ENCODE measurements at places on chromosomes 1 and 21.
A peak's percentile ranks its signal among the peaks of the same experiment; 100 is the strongest.

GRCh38 chr1:209720826-209721225 is 16.2 kb downstream of the HSD11B1 start:
- H3K4me3 ChIP-seq = no peak overlapping the region
- H3K27me3 ChIP-seq = no peaks in the 10 kb centered on the region
- peaks cover 8% of the 10 kb centered on the region for H3K36me3 ChIP-seq
- no peak overlapping the region for H3K27ac ChIP-seq

DNA sequence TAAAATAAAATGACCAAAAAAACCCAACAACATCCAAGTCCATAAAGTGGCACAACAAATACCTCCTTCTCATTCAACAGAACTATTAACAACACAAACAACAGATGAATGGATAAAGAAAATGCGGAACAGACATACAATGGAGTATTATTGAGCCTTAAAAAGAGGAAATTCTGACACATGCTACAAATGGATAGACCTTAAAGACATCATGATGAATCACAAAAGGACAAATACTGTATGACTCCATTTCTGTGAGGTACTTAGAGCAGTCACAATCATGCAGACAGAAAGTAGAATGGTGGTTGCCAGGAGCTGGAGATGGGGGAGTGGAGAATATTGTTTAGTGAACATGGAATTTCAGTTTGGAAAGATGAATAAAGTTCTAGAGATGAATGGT is 42.6 kb downstream of the EYA3 start:
- H3K27me3 ChIP-seq = no peaks in the 10 kb centered on the region
- H3K27ac ChIP-seq = no peak overlapping the region
- H3K36me3 ChIP-seq = peaks cover 13% of the 10 kb centered on the region

DNA sequence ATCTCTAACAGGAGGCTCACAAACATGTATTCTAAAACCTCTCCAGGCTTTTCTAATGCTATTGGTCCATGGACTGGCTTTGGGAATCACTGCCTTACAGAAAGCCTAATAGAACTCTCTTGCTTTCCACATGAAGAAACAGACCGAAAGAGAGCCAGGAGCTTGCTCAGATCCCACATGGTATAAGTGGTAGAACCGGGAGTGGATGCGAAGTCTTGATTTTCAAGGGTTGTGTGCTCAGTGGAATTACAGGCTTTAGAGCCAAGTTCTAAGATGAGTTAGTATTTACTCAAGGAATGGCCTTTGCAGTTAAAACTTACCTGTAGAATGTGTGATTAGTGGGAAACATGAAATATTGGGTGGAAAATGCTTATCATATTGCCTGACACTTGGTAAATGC is 54.3 kb upstream of the HSD17B7 start:
- no peak for DNase-seq
- peaks cover 2% of the 10 kb centered on the region for H3K36me3 ChIP-seq
- peaks cover 26% of the 10 kb centered on the region for H3K27me3 ChIP-seq
- H3K27ac ChIP-seq = no peak overlapping the region
- no peaks in the 10 kb centered on the region for H3K4me1 ChIP-seq
- no peak overlapping the region for H3K4me3 ChIP-seq

DNA sequence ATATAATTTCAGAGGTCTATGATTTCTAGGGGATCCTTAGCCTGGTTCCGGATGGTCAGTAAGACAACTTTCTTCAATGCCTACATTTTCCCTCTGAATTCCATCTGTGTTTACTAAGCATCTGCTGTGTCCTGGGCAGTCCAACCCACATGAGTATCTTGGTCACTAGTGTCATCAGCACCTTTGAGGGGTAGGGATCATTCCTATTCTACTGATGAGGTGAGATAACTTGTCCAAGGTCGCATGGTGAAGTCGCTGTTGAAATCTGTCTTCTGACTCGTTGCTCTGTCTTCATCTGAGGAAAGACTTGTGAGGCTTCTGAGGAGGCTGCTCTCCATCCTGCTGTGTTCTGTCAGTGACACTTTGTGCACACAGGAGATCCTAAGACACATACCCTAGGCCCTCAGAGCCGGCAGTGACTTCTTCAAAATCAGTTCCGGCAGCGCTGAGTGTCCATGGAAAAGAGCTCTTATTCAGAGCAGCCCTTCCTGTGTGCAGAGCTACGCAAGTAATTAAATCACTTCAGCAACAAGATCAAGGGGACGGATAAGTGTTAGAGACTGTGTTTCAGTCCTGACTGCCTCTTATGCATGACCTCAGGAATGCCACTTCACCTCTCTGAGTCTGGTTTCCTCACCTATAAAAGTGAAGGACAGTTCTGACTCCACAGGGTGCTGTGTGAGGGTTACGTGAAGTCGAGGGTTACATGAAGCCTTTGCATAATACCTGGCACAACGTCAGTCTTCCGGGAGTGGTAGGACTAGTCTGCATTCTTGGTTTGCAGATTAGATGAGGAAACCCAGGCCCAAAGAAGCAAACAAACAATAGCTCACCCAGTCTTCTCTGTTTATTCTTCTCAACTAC is 28.4 kb downstream of the AK2 start:
- H3K4me3 ChIP-seq = no peak overlapping the region
- DNase-seq = no peak
- H3K27me3 ChIP-seq = no peaks in the 10 kb centered on the region

GRCh38 chr1:230292689-230293389 is 133.3 kb downstream of the PGBD5 start:
- no peaks in the 10 kb centered on the region for H3K36me3 ChIP-seq
- DNase-seq = no peak
- H3K27me3 ChIP-seq = peaks cover 51% of the 10 kb centered on the region
- H3K4me3 ChIP-seq = no peak overlapping the region
- no peak overlapping the region for H3K27ac ChIP-seq

- peaks cover 4% of the 10 kb centered on the region for H3K36me3 ChIP-seq
- H3K27ac ChIP-seq = no peak overlapping the region
- H3K4me3 ChIP-seq = no peak overlapping the region
- no peaks in the 10 kb centered on the region for H3K27me3 ChIP-seq
- DNase-seq = no peak
Measured at GRCh38 chr1:59733443-59734141, 81.2 kb upstream of the HOOK1 start.

- H3K27ac ChIP-seq = no peak overlapping the region
- peaks cover 2% of the 10 kb centered on the region for H3K36me3 ChIP-seq
- no peaks in the 10 kb centered on the region for H3K27me3 ChIP-seq
- H3K4me3 ChIP-seq = no peak overlapping the region
Measured at GRCh38 chr21:39317134-39318090, 4.0 kb upstream of the BRWD1 start.

DNA sequence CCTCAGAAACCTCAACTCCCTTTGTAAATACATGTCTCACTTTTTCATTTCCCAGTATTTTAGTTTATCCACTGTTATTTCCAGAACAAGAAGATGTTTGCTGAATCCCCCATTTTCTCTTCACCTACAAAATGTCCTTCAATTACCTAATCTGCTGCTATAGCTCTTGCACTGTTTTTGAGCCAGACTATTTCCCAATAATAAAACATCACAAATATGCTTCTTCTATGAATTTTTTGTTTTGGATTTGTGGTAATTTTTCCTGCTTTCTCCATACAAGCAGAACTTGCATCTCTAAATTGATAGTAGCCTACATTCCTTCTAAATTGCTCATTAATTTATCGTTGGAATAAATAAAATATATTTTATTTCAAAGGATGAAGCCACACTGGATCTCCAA is 199.6 kb upstream of the C1orf87 start:
- H3K27ac ChIP-seq = no peak overlapping the region
- H3K36me3 ChIP-seq = no peaks in the 10 kb centered on the region
- no peak for DNase-seq
- no peaks in the 10 kb centered on the region for H3K27me3 ChIP-seq
- no peak overlapping the region for H3K4me3 ChIP-seq
- H3K4me1 ChIP-seq = no peaks in the 10 kb centered on the region

- no peaks in the 10 kb centered on the region for H3K36me3 ChIP-seq
- H3K4me1 ChIP-seq = no peaks in the 10 kb centered on the region
- no peak overlapping the region for H3K27ac ChIP-seq
- DNase-seq = no peak
Measured at GRCh38 chr1:216894494-216894893, 171.3 kb upstream of the ESRRG start.

- no peak overlapping the region for H3K4me3 ChIP-seq
- no peak for DNase-seq
- no peaks in the 10 kb centered on the region for H3K36me3 ChIP-seq
- no peaks in the 10 kb centered on the region for H3K4me1 ChIP-seq
- H3K27ac ChIP-seq = no peak overlapping the region
- H3K27me3 ChIP-seq = peaks cover 31% of the 10 kb centered on the region
Measured at GRCh38 chr21:39079617-39080016, 103.6 kb downstream of the PSMG1 start.

- peak overlapping the region; percentile 100 for H3K4me3 ChIP-seq
- DNase-seq = peak; percentile 23
- peaks cover 8% of the 10 kb centered on the region for H3K36me3 ChIP-seq
Measured at GRCh38 chr1:111139324-111139955, 453 bp downstream of the DRAM2 start.

- no peak overlapping the region for H3K4me3 ChIP-seq
- H3K27ac ChIP-seq = no peak overlapping the region
- H3K4me1 ChIP-seq = peaks cover 6% of the 10 kb centered on the region
- H3K27me3 ChIP-seq = peaks cover 55% of the 10 kb centered on the region
- peaks cover 2% of the 10 kb centered on the region for H3K36me3 ChIP-seq
- DNase-seq = no peak
Measured at GRCh38 chr1:205954819-205955404, 11.7 kb upstream of the SLC26A9 start.

- DNase-seq = no peak
- no peak overlapping the region for H3K27ac ChIP-seq
- no peaks in the 10 kb centered on the region for H3K4me1 ChIP-seq
- no peak overlapping the region for H3K4me3 ChIP-seq
- peaks cover 11% of the 10 kb centered on the region for H3K27me3 ChIP-seq
- H3K36me3 ChIP-seq = no peaks in the 10 kb centered on the region
Measured at GRCh38 chr1:62346886-62347285, 27.7 kb upstream of the KANK4 start.

DNA sequence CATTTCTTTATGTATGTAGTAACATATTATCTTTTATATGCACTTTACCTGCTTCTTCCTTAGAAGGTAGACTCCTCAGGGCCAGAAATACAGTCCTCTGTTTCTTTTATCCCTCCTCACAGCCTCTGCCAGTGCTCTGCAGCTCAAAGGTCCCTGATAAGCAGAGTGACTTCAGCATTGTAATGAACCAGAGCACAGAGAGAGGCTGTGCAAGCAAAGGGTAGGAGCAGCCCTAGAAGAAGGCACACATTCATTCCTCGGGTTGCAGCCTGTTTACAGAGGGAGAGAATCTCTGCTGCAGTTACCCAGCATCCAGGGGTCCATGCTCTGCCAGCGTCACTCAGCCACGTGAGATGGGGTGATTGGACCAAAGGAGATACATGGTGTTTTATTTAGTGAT is 101.1 kb downstream of the RHOU start:
- H3K27ac ChIP-seq = no peak overlapping the region

DNA sequence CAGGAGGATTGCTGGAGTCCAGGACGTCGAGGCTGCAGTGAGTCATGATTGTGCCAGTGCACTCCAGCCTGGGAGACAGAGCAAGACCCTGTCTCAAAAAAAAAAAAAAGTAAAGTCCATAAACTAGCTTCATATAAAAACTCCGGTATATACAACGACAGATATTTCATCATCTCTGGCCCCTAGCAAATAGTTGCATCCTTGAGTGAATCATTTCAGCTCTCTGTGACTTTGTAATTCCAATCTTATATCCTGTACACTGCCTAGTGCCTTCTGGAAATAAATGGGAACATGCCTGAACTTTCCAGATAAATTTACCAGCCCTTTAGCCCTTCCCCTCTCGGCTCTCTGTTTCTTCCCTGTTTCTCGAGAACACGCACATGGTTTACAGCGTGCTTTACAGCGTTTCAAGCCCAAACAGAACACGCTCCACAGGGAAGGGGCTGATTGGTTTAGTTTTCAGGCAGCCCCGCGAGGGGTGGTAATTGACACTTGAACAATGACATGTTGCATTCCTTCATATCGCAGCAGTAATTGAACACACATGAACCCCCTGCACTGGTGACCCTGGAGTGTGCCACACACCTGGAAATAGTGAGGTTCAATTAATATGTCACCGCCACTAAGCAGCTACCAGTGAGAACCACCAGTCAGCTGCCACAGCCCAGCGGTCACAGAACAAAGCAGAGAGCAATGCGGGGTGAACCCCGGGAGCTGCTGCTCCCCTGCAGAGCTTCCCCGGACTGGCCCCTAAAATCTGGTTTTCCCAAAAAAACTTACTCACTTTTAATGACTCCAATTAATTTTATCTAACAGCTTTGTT is 35.7 kb upstream of the SIM2 start:
- H3K4me1 ChIP-seq = no peaks in the 10 kb centered on the region
- DNase-seq = no peak
- peaks cover under 1% of the 10 kb centered on the region for H3K36me3 ChIP-seq

- DNase-seq = no peak
- H3K27me3 ChIP-seq = peaks cover 14% of the 10 kb centered on the region
- no peak overlapping the region for H3K27ac ChIP-seq
- H3K4me1 ChIP-seq = no peaks in the 10 kb centered on the region
- H3K36me3 ChIP-seq = no peaks in the 10 kb centered on the region
Measured at GRCh38 chr1:181607524-181607923, 124.2 kb downstream of the CACNA1E start.

DNA sequence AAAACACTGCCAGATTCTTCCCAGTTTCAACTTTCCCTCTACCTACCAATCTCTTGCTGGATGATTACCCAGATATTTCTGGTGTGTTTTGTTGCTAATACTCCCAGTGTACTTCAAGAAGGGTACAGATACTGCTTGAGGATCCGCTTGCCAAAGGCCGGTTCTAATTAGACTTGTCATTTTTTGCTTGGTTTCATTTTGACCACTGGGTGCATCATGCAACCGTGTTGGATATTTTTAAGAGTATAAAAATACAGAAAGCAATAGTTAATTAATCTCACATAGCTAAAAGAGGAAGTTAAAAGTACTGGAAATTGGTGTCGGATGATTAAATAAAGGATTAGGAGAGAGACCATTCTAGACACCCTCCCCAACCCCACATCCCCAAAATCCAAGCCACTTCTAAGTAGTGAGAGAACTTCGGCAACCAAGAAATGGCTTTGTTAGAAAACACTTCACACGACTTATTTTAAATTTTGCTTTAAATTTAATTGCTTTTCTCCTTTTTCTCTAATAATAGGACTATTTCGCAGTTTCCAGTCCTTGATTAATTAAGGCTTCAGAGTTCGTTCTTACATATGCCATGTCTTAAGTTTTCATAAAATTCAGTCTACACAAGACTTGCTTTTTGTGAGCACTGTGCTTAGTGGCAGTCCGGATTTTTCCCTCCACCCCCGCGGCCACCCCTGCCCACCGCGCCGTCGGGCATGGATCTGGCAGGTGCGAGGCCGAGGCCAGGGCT is 2.5 kb upstream of the CDKN2C start:
- H3K4me1 ChIP-seq = peaks cover 15% of the 10 kb centered on the region
- no peaks in the 10 kb centered on the region for H3K27me3 ChIP-seq
- H3K36me3 ChIP-seq = peaks cover 3% of the 10 kb centered on the region
- peak overlapping the region; percentile 100 for H3K4me3 ChIP-seq
- peak overlapping the region; percentile 93 for H3K27ac ChIP-seq

- H3K4me1 ChIP-seq = no peaks in the 10 kb centered on the region
- DNase-seq = no peak
- no peak overlapping the region for H3K4me3 ChIP-seq
- H3K27ac ChIP-seq = no peak overlapping the region
- no peaks in the 10 kb centered on the region for H3K27me3 ChIP-seq
Measured at GRCh38 chr21:24658026-24658425, 949.3 kb downstream of the MRPL39 start.

All from T-helper 17 cell (primary cell).